BJ (cell line): ENCODE measurements at places on chromosomes 1 and 21.

- no peak for DNase-seq
These were observed 37.5 kb downstream of the CAMTA1 start for GRCh38 chr1:6822530-6823359.

DNA sequence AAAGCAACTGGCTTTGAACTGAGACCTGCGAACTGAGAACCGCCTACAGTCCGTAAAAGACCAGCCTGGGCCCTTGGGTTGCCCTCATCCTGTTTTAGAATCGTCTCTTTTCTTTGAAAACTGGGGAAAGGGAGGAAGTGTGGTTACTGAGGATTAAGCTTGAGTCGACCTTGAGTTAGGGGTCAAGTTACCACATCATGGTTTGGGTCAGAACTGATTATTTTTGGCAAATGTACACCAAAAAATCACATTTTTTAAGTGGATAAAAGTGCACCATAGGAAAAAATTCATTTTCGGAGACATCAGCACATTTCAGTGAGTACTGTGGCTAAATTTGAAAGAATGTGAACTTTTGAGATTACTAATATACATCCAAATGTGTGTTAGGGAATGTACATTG is 76.9 kb upstream of the KAZN start:
- no peak for DNase-seq

DNA sequence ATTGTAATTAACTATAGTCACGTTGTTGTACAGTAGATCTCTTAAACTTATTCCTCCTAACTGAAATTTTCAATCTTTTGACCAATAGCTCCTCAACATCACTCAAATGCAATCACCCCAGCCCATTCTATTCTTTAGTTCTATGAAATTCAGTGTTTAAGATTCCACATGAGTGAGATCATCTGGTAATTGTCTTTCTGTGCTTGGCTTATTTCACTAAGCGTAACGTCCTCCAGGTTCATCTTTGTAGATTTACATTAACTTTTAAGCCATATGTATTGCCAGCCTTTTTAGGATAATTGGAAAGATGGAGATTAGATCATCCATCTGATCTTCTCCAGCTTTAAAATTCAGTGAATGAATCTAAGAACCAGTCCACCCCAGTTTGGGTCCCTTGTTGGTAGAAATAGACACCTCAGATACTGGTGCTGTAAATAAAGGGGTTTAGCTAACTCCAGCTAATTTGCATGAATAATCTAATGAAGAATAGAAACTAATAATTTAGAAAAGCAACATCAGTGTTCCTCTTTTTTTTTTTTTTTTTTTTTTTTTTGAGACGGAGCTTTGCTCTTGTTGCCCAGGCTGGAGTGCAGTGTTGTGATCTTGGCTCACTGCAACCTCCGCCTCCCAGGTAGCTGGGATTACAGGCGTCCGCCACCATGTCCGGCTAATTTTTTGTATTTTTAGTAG is 7.0 kb downstream of the S100A10 start:
- DNase-seq, result no peak

DNA sequence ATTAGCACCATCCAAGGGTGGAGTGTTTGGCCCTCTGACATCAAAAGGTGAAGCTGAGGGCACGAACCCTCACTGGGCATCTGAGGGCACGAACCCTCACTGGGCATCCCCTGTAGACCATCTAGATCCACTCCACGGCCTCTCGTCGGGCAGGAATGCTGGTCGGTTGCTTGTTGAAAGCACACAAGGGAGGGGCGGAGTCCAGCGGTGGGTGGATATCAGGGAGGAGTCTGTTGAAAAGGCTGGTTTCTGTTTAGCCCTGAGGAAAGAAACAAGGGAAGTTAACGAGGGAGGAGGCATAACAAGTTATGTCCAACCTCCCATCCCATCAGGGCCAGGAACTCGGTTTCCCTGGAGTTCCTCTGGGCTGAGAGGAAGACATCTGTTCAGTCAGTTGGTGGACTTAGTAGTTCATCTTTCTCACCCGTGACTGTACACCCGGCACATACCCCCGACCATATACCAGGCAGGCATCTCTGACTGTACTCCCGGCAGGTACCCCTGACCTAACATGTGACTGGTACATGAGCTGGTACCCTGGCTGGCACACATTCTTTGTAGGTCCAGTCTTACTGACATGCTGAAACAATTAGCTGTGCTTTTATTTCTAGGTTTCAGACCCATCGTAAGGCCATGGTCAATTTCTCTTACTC is 32.1 kb upstream of the PDE9A start:
- no peak for DNase-seq

GRCh38 chr1:114720492-114720891 is 3.9 kb upstream of the NRAS start:
- DNase-seq, result no peak

DNA sequence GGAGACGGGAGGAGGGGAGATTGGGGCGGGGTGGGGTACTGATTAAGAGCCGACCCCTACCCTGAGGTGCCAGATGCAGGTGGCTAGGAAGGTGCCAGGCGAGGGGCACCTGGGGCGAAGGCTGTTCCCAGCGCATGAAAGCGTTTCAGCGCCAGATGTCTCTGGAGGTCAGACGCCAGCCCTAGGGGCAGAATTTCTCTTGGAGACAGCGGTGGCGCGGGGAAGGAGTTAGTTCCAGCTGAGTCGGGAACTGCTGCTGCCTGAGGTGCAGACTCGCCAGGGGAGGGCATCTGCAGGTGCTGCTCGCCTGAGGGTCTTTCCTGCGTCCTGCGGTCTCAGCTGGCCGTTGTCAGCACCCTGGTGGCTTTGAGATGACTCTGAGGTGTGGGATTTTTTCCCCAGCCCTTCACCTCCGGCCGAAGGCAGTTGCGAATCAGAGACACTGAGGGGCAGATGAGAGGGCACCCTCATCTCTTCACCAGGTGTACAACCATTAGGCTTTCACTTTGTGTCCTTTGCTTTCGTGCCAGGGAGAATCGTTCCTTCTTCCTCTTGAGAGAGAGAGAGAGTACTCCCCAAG is 539 bp downstream of the CGN start:
- DNase-seq, result no peak

GRCh38 chr1:58149271-58149812 is 397.2 kb downstream of the OMA1 start:
- no peak for DNase-seq

- no peak for DNase-seq
These were observed 212.0 kb downstream of the SLC45A1 start for GRCh38 chr1:8529901-8530300.

DNA sequence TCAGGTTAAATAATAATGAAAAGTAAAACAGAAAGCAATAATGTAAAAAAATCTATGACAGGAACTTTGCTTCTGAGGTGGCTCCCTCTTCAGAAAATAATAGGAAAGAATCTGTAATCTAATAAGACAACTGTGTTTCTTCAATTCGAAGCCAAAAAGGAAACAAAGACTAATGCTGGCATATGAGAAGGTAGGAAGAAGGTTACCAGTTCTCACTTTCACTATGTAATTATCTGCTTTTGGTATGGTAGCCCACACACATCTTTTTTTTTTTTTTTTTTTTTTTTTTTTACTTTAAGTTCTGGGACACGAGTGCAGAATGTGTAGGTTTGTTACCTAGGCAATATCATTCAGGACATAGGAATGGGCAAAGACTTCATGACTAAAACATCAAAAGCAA is 47.1 kb downstream of the COP1 start:
- no peak for DNase-seq

DNA sequence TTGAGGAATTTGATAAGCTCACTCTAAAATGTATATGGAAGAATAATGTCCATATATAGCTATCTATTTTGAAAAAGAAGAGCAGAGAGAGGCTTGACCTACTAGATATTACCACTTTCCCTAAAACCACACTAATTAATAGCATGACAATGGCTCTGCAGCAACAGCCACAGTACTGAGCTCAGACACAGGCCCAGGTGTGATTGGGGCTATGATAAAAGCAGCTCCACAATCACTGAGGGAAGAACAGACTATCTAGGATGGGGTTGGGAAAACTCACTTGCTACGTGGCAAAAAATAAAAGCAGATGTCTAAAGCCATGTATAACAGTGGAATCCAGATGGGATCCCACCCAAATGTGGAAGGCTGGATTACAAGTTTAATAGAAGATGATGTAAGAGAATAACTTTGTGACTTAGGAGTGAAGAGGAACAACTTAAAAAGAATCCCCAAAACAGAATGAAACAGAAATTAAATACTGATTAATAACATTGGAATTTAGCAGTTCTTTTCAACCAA is 80.8 kb upstream of the RAB4A start:
- no peak for DNase-seq

DNA sequence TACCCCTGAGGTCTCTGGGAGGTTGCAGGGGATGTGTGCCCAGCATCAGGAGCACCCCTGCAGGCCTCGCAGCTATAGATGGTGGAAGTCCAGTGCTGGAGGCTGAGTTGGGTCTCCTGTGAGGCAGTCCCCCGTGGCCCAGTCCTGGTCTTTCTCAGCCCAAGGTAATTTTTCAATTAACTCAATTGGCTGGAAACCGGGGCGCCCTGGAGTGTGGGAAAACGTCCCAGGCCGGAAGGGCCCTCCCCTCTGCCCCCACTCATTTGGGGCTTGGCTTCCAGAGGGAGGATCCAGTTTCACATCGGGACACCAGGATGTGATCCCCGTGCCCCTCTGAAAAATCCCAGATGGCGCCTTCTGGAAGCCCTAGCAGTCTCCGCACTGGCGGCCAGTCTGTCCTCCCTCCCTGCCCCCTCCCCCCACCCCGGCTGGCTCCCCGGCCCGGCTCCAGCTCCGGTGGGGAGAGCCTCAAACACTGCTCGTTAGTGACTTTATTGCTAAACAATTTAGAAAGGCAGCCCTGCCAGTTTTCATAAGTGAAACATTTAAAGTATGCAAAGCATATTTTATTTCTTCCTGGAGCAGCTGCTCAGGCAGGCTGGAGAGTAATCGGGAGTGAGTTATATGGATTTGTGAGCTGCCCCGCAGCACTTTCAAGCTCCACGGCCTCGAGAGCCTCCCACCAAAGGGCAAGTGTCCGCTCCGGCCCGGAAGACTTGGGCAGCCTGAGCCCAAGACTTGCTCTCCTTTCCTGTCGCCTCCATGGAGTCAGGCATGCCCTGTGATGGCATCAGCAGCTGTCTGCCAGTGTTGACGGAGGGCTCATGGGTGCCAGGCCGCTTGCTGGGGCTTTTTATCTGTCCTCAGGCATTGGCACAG is 208.2 kb upstream of the TMEM51 start:
- DNase-seq, result peak; percentile 89

GRCh38 chr1:39434797-39435395 is 56.5 kb upstream of the BMP8A start:
- DNase-seq, result no peak

GRCh38 chr1:199945591-199945990 is 81.9 kb upstream of the NR5A2 start:
- DNase-seq, result no peak

DNA sequence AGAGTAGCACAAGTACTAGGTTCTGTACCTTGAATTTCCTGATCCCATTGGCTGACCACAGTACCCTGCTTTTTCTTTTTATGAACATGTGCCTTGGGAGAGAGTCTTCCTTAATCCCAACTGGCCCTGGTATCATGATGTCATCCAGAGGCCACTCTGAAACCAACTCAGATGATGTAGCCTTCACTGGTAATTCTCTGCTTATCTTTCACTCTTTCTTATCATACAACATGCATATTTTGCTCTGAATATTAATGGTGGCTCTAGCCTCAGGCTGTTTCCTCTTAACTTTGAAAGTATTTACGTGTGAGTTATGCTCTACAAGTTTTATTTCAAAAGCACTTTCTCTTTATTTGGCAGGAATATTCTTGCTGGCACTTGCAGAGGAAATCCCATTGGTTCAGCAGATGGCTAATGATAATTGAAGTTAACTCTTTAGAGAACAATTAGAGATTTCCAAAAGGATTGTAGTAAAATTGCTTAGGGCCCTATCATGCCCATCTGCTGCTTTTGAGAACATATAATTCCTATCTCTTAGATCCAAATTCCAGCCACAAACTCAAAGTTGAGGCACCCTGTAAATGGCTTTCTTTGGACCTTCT is 86.1 kb downstream of the PTGER3 start:
- DNase-seq, result no peak

GRCh38 chr1:118397496-118397859 is 212.4 kb upstream of the SPAG17 start:
- no peak for DNase-seq

- DNase-seq, result no peak
These were observed 6.6 kb downstream of the SDC3 start for GRCh38 chr1:30901798-30902581.

- no peak for DNase-seq
These were observed 79.8 kb upstream of the PLXNA2 start for GRCh38 chr1:208324005-208324404.

GRCh38 chr1:61392409-61393242 is 310.3 kb downstream of the NFIA start:
- DNase-seq, result no peak

- no peak for DNase-seq
These were observed 27.1 kb upstream of the MTF2 start for GRCh38 chr1:93051961-93052360.

GRCh38 chr1:184504040-184504954 is 117.5 kb downstream of the C1orf21 start:
- no peak for DNase-seq

DNA sequence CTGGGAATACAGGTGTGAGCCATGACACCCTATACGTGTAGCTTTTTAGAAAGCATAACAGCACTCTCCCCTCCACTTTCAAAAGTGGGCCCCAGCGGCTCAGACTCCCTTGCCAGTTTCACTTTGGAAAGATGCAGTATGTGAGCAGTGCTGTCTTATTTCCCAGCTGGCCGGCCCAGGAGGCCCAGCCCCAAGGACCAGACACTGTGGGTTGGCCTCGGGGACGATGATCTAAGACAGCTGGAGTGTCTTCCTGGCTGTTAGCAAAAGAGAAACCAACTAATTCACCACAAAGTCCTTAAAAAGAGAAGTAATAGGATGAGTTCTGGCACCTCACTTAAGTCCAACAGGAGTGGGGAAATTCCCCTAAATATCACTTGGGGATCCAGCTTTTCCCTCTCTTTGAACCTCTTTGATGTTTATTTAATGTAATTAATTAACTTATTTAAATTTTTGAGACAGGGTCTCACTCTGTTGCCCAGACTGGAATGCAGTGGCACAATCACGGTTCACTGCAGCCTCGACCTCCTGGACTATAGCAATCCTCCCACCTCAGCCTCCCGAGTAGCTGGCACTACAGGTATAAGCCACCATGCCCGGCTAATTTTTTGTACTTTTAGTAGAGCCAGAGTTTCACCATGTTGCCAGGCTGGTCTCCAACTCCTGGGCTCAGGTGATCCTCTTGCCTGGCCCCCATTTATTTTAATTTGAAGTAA is 17.6 kb upstream of the CLIC4 start:
- peak; percentile 79 for DNase-seq

- DNase-seq, result no peak
These were observed 263.5 kb upstream of the PLD5 start for GRCh38 chr1:242787968-242788367.

DNA sequence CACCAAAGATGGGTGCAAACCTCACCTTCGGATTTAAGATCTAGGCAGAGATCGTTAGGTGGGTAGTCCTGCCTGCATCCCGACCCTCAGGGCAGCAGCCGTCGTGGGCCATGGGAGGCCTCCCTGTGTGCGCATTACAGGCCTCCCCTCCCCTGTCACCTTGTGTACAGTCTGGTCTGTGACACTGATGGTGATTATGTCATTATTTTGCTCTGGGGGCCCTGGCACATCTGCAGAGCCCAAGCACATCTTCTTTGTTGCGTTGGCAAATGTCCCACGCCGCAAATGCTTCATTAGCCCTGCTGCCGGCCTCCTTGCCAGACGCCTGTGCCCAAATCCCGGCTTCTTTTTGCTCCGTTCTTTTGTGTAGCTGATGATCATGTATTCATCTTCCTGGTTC is 31.7 kb downstream of the PROX1 start:
- DNase-seq, result no peak
